Chondrocyte (in vitro differentiated cells): ENCODE measurements at places on chromosomes 6 and 20. TPM values are rescaled to one million over a fixed set of nuclear protein-coding genes. Genes with fewer than 3 reads are reported as not detected.

DNA sequence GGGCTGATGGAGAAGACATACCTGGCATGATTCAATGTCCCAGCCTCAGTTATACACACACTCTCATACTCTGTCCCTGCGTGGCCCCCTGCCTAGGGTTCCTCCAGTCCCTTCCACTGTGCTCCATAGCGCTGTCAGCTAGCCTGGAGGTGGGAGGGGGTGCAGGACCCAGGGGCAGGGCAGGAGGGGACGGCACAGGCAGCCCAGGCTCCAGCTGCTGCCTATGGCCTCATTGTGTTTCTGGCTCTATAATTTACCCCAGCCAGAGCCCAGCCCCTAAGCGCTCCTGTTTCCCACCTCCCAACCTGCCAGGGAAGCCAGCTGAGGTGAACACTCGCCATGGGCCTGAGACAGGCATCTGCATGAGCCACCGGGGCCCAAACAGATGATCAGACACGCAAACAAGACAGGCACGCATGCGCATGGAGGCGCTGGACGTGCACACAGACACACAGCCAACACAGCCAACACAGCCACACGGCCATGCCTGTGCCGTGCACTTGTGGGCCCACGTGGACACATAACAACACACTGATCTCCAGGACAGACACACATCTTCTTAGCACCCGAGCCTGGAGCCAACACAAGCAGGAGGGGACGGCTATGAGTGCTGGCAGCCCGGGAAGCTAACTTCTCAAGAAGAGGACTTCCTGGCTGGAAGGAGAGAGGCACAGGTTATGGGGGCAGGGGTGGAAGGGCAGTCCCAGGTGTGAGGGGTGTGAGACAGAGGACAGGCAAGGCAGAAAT is 124.9 kb downstream of the GRM4 start:
- peak; percentile 75 for DNase-seq

GRCh38 chr6:129181001-129181400 is 298.1 kb downstream of the LAMA2 start:
- no peak for DNase-seq

GRCh38 chr6:73719046-73719445 is 23.0 kb downstream of the CD109 start:
- DNase-seq, result no peak

GRCh38 chr6:79305020-79305419 is 70.5 kb upstream of the HMGN3 start:
- DNase-seq, result no peak

- no peak for DNase-seq
These were observed 782 bp upstream of the PCMTD2 start for GRCh38 chr20:64254571-64255360.

GRCh38 chr6:31465718-31466117 is 32.2 kb upstream of the MICB start:
- no peak for DNase-seq

GRCh38 chr6:13624871-13625288 is 9.7 kb downstream of the NOL7 start:
- DNase-seq, result no peak

CNKSR3 gene
- total RNA-seq, result 11.5 to 14.2 TPM (median 12.8 TPM) in 3 replicates

BPIFB4 gene
- not detected in 3 replicates for total RNA-seq

GRCh38 chr6:147528511-147529145 is 20.1 kb downstream of the SAMD5 start:
- DNase-seq, result no peak

LRRN4 gene
- not detected in 3 replicates for total RNA-seq

GRCh38 chr20:50333812-50334211 is 143.2 kb downstream of the CEBPB start:
- DNase-seq, result peak; percentile 12

TFAP2A gene
- total RNA-seq, result 0.74 to 26.6 TPM (median 1.4 TPM) in 3 replicates

DNA sequence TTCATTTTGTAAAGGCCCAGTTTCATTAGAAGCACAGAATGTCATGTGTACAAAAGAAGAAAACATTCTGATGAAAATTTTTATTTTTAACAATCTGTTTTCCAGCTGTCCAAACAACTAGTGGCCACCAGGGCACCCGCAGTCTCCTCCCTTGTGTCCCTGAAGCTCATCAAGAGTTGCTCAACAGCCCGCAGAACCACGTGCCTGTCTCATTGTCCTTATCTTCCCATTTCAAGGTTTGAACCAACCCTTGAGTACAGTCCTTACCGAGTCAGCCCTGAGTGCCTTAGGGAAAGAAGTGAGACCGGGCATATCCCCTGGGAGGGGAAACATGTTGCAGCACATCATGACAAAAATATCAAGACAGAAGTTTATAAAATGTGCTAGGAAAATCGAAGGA is 15.9 kb upstream of the ZNF133 start:
- DNase-seq, result no peak

DNA sequence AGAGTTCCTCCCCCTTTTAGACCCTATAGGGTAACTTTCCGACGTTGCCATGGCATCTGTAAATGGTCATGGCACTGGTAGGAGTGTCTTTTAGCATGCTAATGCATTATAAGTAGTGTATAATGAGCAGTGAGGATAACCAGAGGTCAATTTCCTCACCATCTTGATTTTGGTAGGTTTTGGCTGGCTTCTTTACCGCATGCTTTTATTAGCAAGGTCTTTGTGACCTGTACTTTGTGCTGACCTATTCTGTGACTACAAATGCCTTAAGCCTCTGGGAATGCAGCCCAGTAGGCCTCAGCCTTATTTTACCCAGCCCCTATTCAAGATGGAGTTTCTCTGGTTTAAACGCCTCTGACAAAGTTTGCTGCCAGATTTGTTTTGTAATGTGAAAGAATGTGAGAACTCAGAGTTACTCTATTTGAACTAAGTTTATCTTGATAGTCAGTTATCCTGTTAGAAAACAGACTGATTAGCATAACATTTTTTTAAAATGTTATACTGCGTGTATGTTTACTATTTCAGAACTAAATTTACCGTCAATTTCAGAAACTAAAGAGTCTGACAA is 111.3 kb upstream of the PRSS16 start:
- no peak for DNase-seq

- DNase-seq, result no peak
These were observed 43.8 kb downstream of the ARFGEF2 start for GRCh38 chr20:48965189-48965910.

FILIP1 gene
- total RNA-seq, result 0.51 to 7.1 TPM (median 7.0 TPM) in 3 replicates

DNA sequence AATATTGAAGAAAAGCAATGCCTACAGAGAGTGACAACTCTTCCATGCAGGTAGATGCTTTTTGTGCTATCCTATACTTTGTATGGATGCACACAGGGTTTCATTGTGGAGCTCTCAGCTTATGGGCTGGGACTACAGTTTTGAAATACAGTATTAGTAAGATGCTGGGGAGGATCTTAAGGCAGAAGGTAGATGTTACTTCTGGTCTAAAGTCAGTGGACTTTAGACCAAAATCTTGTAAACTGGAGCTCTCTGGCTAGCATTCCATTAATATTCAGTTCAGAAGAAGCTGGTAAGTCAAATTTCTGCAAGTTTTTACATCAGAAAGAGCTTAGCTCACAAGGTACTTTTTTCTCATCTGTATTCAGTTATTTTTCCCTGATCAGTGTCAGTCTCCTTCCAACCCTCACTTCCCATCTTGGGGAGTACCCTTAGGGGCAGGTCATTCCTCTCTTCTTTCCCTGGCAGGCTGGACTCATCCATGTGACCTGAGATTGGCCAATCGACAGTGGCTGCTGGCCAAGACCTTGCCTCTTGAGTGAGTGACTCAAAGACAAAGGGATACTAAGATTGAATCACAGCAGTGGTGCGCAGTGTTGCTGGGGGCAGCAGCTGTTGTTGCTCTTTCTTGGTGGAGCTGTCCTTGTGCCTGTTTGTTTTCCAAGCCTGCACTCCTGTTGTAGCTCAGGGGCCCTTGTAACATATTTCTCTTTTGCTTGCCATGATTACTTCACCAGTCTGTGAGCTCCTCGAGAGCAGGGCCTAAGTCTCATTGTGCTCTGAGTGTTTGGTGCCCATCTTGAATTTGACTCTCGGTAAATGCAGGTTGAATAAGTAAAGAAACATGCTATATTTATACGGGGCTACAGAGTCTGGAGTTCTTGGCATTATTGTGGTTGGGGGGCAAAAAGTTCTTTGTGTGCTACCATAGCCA is 2.8 kb upstream of the PHF20 start:
- peak; percentile 59 for DNase-seq

MAP7 gene
- 0.17 to 1.1 TPM (median 0.77 TPM) in 3 replicates for total RNA-seq

- DNase-seq, result no peak
These were observed 48.2 kb upstream of the LRRC1 start for GRCh38 chr6:53746442-53747103.

DNA sequence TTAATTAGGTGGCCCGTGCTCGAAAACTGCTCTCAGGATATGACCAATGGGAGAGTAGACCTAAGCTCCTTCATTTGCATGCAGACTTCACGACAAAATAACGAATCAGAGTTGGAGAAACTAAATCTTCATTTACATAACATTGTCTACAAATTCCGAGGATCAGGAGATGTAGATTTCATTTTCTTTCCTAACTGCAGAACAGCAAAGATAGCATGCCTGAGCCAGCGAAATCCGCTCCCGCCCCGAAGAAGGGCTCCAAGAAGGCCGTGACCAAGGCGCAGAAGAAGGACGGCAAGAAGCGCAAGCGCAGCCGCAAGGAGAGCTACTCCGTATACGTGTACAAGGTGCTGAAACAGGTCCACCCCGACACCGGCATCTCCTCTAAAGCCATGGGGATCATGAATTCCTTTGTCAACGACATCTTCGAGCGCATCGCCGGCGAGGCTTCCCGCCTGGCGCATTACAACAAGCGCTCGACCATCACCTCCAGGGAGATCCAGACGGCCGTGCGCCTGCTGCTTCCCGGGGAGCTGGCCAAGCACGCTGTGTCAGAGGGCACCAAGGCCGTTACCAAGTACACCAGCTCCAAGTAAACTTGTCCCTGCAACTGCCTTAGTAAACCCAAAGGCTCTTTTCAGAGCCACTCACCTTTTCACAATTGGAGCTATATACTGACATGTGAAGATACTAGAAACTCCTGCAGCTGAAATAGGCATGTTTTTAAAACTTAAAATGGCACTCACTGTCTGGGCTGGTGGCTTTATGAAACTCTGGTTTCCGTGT is 96.5 kb downstream of the HFE start:
- no peak for DNase-seq

CBLN4 gene
- not detected in 3 replicates for total RNA-seq

DNA sequence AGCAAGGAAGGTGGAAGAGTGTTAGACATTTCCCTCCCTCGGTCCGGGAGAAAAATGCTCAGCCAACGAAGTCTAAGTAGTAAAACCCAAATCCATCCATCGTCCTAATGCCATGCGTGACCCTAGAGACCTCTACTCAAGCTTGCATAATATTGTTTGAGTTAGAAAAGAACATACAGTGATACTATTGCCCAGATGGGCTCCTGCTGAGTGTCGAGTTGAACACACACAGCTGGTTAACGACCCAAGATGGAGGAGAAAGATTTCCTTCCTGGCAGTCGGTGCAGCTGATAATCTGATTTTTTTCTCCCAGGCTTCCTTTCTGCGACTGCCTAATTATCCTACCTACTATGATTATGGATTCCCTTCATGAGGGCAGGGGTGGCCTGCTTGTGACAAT is 164.4 kb upstream of the KCNG1 start:
- DNase-seq, result no peak

ASIP gene
- total RNA-seq, result not detected in 3 replicates

VSX1 gene
- total RNA-seq, result not detected in 3 replicates

GRCh38 chr6:15713325-15713724 is 50.5 kb upstream of the DTNBP1 start:
- DNase-seq, result no peak

GRCh38 chr6:24322924-24323323 is 34.9 kb downstream of the DCDC2 start:
- no peak for DNase-seq
